Iris pigment epithelial cell (primary cell): ENCODE measurements at places on chromosomes 12 and 14.
A peak's percentile ranks its signal among the peaks of the same experiment; 100 is the strongest.

DNA sequence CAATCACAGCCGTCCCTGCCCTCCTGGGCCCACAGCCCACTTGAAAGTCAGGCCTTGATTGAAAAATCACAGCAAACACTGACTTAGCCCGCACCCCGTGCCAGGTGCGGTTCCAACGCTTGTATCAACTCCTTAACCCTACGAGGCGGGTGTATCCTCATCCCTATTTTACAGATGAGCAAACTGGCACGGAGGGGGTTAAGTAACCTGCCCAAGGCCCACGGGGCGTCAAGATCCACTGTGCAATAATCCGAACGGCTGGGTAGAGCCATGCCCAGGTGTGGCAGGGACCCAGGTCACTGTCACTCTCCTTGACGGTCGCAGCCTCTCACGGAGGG, 583 bp downstream of the DNAH10 start:
- DNase-seq: no peak

DNA sequence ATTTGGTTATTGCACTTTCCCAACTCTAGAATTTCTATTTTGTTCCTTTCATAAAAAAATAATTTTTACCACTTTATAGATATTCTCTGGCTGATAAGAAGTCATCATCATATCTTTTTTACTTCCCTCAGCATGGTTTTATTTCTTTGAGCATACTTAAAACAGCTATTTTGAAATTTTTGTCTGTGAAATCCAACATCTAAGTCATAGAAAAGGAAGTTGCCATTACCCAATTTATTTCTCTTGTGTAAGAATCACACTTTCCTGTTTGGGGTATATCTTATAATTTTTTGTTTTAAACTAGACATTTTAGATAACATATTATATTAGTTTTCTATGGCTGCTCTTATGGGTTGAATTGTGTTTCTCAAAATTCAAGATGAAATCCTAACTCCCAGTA, 400.2 kb upstream of the OR4E1 start:
- DNase-seq: no peak

- DNase-seq: no peak
Measured at GRCh38 chr12:127063339-127064072, 1203.5 kb upstream of the TMEM132C start.

DNA sequence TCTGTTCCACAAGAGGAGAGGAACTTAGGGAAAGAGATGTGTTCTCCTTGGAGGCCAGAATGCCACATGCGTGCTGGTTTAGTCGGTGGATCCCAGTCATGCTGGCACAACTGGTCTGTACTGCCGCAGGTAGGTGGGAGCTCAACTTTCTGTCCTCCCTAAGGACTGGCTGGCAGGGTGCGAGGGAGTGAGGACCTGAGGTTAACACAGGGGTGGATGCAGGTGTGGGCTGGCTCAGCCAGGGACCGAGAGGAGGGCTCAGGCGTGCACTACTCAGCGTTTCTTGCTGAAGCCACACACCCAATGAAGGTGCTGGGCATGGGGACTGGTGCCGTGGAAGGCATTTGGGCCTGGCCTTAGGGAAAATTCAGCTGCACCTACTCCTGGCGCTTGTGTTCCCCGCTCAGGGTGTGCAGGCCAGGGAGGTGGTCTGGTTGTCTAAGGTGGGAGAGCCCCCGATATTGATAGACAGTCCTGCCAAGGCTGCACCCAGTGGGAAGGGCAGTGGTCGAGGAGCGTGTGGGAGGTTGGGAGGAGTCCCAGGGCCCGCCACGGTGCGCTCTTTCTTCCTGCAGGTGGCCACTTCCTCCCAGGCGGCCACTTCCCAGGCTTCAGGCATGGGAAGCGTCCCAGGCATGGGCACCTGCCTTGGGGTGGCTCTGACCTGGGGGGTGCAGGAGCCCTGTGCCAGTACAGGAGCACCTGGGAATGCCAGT, 138.4 kb downstream of the ADGRD1 start:
- DNase-seq: no peak

GRCh38 chr12:24773996-24774395, 174.9 kb downstream of the BCAT1 start:
- no peak for DNase-seq

GRCh38 chr12:123105211-123105826, 45.6 kb downstream of the PITPNM2 start:
- DNase-seq: no peak

GRCh38 chr14:97944380-97944779, 1147.2 kb downstream of the VRK1 start:
- DNase-seq: no peak

DNA sequence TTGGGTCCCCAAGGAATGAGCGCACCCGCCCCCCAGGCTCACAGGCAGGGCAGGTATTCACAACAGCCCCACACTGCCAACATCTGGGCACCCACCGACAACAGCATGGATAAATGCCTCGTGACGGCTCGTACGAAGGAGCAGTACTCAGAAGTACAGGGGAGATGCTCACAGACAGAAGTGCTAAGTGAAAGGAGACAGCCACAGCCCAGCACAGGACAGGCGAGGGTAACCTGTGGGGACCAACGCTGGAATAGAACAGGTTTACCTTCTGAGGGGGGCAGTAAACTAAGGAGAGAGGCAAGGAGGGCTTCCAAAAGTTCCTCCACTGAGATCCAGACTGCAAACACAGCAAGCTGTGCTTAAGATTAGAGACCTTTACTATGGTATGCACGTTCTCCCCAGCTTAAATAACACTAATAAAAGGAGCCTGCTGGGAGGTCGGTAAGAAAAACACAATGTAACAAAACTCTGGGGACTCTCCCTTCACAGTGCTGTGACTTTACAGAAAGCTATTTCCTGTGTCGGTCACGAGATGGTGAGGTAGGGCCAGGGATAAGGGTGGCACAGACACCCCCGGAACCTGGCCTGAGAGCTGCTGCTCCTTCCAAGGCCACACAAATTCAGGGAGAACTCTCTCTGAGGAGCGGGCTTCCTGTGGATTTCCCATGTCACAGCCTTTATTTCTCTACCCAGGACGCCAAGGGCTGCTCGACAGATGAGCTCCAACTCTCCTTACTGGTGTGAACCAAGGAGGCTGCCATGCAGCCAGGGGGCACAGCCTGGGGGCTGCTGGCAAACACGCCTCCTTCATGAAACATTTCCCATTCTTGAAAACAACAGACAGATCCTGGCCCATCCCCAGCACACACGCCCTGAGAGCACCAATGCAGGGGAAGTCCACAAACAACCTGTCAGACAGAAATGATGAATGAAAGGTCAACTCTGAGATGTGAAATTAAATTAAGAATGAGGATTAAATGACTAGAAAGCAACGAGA, 26.3 kb downstream of the SLC15A4 start:
- peak; percentile 55 for DNase-seq

- DNase-seq: no peak
Measured at GRCh38 chr12:12158858-12159257, 88.1 kb downstream of the BCL2L14 start.

DNA sequence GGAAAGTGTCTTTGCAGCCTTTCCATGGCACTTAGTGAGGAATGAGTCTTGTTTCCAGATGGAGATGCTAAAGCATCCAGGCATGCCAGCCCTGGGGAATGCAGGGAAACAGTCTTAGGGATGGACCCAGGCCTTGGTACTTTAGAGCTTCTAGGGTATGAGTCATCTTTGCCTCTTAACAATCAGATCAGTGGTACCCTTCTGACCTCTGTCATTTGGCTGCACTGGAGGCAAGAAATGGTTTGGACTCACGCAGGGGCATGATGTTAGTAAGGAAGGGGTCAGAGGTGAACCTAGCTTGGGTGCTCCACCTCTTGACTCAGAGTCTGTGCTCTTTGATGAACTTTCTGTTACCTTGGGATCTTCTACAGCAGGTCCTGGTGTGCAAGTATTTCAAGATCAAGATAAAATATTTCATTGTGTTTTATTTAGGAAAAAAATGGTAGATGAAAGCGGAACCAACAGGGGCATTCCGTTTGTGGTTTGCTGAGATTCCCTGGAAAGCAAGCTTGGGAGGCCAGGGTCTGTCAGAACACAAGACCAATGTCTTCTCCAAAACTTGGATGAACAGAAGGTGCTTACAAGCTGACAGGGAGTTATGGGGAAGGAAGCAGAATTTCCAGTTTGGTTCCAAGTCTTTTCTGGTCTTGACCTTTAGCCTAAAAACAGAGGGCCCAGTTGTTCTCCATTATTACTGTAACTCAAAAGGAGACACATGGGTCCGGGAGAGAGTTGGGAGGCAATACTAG, 216.2 kb downstream of the ZFP36L1 start:
- peak; percentile 36 for DNase-seq

- no peak for DNase-seq
Measured at GRCh38 chr12:15355766-15356165, 33.5 kb downstream of the PTPRO start.

DNA sequence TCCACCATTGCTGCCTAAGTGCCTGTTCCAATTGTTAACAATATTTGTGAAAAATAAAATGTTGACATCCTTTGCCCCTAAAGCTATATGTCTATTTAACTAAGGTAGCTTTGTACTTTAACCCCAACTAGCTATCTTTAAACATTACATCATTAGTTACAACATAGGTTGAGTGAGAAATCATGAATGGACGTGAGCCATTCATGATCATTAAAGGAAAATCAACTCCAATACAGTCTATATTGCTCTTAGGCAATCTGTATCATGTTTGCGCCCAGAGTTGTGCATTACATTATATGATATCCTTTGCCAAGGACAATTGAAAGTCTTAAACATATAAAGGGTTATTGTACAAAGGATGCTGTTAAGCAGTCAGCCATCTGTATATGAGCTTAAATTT, 269.6 kb downstream of the ALX1 start:
- no peak for DNase-seq

- DNase-seq: no peak
Measured at GRCh38 chr12:28216016-28216415, 25.8 kb downstream of the CCDC91 start.

DNA sequence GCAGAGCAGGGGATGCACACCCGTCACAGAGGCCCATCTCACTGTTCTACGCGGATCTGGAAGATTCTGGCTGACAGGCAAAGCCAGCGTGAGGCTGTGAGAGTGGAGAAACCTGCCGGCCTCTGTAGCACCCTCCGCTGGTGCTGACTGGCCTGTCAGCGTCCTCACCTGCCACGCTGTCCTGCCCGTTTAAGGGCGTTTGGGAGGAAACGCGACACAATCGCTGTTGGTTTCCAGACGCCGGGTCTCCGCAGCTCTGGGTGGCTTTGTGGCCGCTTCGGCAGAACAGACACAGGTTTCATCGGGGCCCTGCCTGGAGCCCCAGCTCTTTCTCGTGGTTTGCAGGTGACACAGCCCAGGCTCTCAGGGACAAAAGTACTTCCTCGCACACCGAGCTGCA, 70.6 kb downstream of the NOC4L start:
- no peak for DNase-seq

- DNase-seq: peak; percentile 37
Measured at GRCh38 chr12:44876544-44877410, 662 bp upstream of the NELL2 start.

DNA sequence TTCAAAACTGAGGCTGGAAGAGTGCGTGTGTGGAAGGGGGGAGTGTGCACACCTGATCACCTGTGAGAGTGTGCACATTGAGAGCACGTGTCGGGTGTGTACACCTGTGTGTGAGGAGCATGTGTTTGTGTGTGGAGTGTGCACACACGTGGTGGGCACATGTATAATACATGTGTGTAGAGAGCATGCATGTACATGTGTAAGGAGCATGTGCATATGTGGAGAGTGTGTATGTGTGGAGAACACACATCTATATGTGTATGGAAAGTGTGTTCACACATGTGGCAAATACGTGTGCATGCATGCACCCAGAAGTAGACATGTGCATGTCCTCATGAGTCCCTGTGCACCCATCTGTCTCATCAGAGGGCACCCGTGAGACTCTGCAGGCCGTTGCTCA, 63.1 kb upstream of the GPR68 start:
- DNase-seq: no peak

GRCh38 chr12:103632554-103633216, 45.6 kb downstream of the STAB2 start:
- peak; percentile 56 for DNase-seq

GRCh38 chr12:48857278-48857994, 5.5 kb upstream of the DDX23 start:
- no peak for DNase-seq

DNA sequence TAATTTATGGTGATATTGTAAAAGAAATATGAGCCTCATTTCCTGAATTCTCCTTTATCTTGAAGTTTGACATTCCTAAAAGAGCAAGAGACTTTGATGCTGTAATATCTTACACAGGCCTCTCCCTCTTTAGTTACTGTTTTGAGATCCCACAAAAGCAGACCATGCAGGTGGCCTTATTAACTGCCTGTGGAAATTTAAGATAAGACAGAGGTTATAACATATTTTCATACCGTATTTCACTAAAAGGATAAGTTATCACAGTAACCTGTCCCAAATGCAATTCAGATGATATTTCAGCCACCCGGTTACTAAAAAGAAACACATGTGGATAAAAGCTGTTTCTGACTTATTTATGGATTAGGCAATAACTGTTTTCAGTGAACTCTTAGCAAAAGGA, 150.1 kb downstream of the NAV3 start:
- DNase-seq: peak; percentile 30

DNA sequence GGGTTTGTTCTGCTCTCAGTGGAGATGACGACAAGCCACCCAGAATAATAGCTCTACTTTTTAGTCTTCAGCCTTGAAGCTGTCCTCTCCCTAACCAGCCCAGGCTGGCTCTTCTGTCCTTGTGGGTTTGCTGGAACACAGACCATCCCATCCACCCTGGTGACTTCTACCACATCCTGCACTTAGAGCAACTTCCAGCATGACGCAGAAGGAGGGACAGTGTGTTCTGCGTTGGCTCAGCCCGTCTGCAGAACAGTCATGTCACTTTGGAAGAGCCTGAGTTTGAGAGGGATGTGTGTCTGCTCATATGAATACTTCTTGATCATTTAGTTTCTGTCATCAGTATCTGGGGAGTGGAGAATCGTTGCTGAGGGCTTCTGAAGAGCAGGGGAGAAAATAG, 198.0 kb downstream of the CACNA1C start:
- no peak for DNase-seq

DNA sequence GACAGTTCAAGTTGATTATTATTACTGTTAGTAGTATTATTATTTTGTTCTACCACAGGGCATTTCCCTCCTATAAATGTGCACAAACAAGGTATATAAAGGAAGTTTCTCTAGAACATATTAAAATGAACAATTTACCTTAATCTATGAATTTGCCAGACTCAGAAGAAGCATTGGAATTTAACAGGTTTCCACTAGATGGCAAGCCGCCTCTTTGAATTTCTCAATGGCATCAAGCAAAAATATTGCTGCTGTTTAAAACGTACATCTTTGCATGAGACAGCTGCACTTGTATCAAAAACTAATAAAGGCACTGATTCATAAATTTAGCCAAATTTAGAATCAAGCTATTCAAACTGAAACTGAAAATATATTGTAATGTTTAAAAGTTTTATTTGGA, 34.6 kb upstream of the MIS18BP1 start:
- DNase-seq: no peak
